ENCODE measurements at places on chromosomes 5 and 9. TPM values are rescaled to one million over a fixed set of nuclear protein-coding genes. Genes with fewer than 3 reads are reported as not detected.

GARIN3 gene
- not detected for total RNA-seq

DNA sequence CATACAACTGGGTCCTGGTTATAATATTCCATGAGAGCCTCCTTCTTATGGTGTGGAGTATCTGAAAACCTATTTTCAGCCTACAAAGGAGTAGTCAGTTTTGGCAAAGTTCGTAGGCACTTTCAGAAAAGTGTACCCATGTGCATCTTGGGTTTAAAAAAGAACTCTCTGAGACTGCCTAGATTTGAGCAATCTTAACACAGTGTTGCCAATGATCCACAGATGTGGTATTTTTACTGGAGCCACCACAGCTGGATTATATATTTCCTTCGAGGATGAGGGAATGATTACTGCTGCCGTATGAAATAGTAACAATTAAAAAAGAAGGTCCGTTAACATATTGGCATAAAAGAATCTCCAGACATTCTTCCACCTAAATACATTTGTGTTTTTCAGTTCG lies 1.1 kb downstream of the PALM2AKAP2 start:
- H3K27me3 ChIP-seq, result peaks cover 22% of the 10 kb centered on the region
- DNase-seq, result no peak

GRCh38 chr9:105637787-105638395 lies 24.4 kb upstream of the TAL2 start:
- no peaks in the 10 kb centered on the region for H3K36me3 ChIP-seq
- no peak for DNase-seq
- H3K4me3 ChIP-seq, result no peak overlapping the region
- H3K27me3 ChIP-seq, result no peaks in the 10 kb centered on the region
- no peak overlapping the region for H3K27ac ChIP-seq
- H3K4me1 ChIP-seq, result no peaks in the 10 kb centered on the region

LCNL1 gene
- not detected for total RNA-seq

CENPH gene
- 16.4 TPM for total RNA-seq

DNA sequence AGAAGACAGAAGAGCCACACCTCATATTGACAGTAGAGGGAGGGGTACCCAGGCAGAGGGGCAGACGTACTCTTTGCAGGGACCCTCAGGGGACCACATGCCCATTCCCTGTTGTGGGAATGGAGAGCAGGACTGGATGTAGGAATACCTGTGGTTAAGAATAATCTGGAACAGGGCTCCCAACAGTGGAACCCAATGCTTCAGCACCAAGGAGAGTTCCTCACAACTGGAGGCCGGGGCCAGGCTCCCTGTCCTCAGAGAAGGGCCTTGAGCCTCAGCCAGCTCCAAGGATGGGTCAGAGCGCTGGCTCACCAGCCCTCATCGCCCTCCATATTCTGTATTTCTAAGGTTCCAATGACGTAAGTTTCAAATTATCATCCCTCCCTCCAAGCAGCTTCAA lies 7.4 kb upstream of the SHC3 start:
- no peaks in the 10 kb centered on the region for H3K36me3 ChIP-seq
- no peak overlapping the region for H3K4me3 ChIP-seq
- no peaks in the 10 kb centered on the region for H3K4me1 ChIP-seq
- no peak overlapping the region for H3K27ac ChIP-seq
- DNase-seq, result no peak
